A673 (cell line): ENCODE measurements at places on chromosomes 1 and 21. TPM values are rescaled to one million over a fixed set of nuclear protein-coding genes. Genes with fewer than 3 reads are reported as not detected.
A peak's percentile ranks its signal among the peaks of the same experiment; 100 is the strongest.

DNA sequence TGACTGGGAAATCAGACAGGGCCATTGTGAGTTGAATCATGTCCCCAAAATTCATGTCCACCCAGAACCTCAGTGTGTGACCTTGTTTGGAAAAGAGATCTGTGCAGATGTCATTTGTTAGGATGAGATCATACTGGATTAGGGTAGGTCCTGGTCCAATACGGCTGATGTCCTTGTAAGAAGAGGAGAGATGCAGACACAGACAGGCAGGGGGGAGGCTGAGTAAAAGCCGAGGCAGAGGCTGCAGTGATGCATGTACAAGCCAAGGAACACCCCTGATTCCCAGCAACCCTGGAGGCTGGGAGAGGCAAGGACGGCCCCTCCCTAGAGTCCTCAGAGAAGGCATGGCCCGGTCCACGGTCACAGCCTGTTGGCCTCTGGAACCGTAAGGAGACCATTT lies 15.9 kb upstream of the NPPB start:
- DNase-seq, result no peak

DNA sequence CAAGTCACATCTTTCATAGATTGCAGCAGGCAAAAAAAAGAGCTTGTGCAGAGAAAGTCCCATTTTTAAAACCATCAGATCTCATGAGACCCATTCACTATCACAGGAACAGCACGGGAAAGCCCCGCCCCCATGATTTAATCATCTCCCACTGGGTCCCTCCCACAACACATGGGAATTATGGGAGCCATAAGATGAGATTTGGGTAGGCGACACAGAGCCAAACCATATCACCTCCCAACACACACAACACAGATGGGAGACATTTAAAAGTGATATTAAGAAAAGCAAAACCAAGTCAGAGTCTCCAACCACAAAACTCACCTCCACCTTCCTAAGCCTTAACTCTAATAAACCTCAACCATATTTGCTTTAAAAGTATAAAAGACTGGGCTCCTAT lies 61.5 kb upstream of the TIAM1 start:
- no peak for DNase-seq

- no peak for DNase-seq
Measured at GRCh38 chr1:112638110-112638428, 18.4 kb downstream of the CAPZA1 start.

DNA sequence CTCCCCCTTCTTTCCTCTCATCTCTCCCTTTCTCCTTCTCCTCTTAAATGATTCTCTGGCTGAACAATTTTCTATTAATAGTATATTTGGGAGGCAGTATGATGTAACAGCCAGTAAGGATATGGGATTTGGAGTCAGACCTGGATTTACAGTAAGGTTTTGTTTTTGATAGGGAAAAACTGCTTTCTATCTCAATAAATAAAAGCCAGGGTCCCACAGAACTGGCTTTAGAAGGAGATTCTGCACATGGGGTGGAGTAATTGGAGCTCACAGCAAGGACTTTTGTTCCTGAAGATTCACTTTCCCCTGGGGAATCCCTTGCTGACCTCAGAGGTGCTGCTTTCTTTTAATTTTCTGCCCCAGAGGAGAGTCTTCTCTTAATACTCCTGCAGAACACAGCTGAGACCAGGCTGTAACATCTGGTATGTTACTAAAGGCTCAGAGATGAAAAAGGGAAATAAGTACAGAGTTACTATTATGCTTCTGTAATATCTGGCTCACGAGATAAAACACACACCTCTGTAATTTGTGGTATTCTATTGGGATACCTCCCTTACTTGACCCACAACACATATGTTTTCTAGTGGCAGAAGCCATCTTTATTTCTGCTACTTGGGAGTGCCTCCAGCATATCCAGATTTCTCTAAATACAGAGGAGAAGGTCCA lies 13.4 kb downstream of the EPB41 start:
- DNase-seq, result peak; percentile 67

- DNase-seq, result no peak
Measured at GRCh38 chr1:90550626-90551406, 166.3 kb downstream of the BARHL2 start.

GRCh38 chr1:66618390-66618789 lies 84.4 kb downstream of the SGIP1 start:
- no peak for DNase-seq

GRCh38 chr1:230867903-230868735 lies at the start of gene C1orf198:
C1orf198 (minus strand) TSS chr1:230868521; CDS start chr1:230868512, 9 bp downstream.
- peak; percentile 64 for DNase-seq

DNA sequence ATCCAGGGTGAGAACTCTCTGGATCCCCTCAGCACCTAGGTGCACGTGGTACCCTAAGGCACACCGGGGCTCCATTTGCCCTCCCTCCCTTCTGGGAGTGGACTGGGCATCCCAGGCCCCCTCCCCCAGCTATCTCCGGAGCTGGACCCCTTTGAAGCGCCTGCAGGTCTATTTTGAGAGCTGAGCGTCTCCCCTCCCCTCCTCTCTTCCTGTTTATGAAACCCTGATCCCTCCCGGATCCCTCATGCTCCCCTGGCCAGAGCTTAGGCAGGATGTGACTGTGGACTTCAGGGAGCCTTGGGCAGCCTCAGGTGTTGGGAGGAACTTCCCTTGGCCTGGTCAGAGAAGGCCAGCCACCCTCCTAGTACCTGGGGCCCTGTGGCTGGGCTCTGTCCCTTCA lies 10.2 kb downstream of the RPS6KA1 start:
- no peak for DNase-seq

DNA sequence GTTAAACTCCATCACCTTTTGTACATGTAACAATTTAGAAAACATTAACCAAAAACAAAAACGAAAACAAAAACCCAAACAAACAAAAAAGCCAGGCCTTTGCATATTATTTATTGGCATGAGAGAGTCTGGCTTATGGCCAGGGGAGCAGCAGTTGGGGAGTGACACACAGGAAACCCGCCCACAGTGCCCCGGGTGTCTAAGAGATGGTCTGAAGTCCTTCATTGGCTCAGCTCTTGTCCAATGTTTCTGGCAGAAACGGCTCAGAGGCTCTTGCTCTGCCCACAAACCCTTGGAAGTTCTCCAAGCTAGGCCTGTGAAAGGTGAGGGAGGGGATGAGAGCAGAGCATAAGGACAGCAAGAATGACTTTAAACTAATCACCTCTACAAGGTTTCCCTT lies 131.5 kb downstream of the CNIH3 start:
- peak; percentile 76 for DNase-seq

Gene PLCH2
- total RNA-seq, result 0.13 TPM in 1 of 2 replicates, not detected in the other

- DNase-seq, result no peak
Measured at GRCh38 chr1:58200437-58200836, 346.1 kb downstream of the OMA1 start.

Gene TRIM58
- total RNA-seq, result not detected in 2 replicates

DNA sequence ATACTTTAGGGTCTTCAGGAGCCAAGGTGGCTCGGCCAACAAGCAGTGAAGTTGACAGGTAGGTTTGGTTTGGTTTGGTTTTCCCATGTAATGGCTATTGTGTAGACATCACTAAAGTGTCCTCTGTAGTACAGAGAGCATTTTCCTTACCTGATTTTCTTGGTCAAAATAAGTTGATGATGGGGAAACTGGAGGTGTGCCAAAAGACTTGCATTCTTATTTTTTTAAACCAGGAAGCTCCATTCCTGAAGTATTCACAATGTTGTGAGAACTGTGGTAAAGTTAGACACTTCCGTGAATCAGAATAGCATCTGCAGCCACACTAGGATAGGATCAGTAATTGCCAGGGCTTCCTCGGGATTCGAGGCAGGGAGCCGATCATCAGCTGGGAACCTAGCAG lies 2.9 kb downstream of the ZBTB37 start:
- DNase-seq, result no peak

- DNase-seq, result peak; percentile 36
Measured at GRCh38 chr1:68745011-68745410, 248.1 kb upstream of the DEPDC1 start.

- no peak for DNase-seq
Measured at GRCh38 chr1:223330466-223330865, 33.5 kb downstream of the SUSD4 start.

DNA sequence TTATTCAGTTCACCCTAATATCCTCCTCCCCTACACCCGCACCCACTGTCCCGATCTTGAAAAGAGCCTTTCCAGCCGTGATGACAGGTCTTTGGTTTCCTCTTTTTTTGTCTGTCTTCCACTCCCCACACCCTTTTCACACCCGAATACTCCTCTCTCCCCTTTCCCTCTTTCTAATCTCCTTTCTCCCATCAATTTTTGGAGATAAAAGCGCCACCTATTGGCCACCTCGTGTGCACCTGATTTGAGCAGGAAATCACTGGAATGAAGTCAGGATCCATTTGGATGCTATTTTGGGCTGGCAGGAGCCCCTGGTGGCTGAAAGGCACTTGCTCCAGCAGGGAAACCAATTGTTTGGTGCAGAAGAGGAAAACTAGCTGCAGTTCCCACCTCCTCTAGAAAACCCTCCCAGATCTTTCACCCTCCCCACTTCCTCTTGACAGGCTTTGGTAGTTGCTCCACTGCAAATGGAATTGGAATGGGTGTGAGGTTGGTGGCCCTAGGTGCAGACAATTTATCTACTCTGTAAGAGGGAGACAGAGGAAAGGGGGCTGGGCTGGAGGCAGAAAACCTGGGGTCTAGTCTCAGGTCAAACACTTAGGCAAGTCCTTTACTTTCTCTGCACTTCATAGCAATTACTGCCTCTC lies 8.4 kb downstream of the FOXE3 start:
- DNase-seq, result peak; percentile 81

- DNase-seq, result no peak
Measured at GRCh38 chr1:70947835-70948234, 99.8 kb downstream of the PTGER3 start.

Gene PYCR2
- 49.5 and 52.5 TPM in 2 replicates for total RNA-seq

DNA sequence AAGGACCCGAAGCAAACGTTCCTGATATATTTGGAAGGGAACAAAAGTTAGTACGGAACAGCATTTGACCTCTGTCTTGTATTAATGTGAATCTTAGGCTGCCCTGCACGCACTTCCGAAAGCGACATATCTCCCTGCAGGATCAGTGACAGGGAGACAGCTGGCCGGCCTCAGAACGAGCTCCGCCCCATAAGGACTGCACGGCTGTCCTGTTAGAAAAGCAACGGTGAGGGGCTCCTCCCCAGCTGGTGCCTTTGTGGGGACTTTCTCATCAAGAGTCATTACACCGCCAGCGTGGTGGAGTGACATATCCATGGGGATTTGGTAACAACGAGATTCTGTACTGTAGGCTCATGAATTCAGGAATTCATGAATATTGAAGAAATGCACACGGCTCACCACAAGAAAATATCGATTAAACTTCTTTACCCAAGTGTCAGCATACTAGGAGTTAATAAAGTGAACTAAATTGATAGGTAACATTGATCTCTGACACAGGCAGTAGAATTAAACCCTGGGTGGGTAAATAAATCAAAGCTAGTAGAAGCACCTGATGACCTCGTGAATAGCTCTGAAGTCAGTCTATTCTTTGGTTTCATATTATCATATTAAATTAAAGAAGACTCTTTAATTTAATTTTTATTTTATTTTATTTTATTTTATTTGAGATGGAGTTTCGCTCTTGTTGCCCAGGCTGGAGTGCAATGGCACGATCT lies 8.1 kb upstream of the GREM2 start:
- DNase-seq, result no peak

GRCh38 chr1:56780128-56780750 lies 39.0 kb downstream of the FYB2 start:
- DNase-seq, result no peak

GRCh38 chr1:27357281-27358037 lies 9.3 kb downstream of the MAP3K6 start:
- DNase-seq, result peak; percentile 73

- DNase-seq, result peak; percentile 83
Measured at GRCh38 chr1:183609313-183609712, 19.1 kb upstream of the NCF2 start.

GRCh38 chr1:224203243-224204016 lies 20.4 kb downstream of the DEGS1 start:
- DNase-seq, result peak; percentile 32

DNA sequence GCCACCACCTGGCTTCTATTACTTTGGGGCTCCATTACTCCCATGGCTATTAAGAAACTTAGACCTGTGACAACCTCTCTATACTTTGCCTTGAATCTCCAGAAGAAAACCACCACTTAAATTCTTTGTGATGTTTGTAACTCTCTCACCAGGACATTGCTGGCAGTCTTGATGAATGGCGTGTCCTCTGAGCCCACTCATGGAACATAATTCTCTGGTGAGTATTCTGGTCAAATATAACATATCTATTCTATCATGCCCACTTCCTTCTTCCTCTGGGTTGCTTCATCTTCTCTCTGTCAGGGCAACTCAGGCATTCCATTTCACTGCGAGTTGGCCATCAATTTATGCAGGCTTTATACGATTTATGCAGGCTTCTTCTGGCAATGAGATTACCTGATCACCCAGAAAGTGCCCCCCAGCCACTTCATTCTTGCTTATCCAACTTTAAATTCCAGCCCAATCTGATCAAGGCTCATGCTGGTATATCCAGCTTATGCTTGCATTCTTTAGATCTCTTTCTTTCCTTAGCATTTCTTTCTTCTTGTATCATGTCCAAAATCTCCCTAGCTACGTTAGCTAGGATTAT lies 112.0 kb upstream of the CHRM3 start:
- no peak for DNase-seq

Gene PEAR1
- 0.35 and 0.52 TPM in 2 replicates for total RNA-seq

Gene MFAP2
- total RNA-seq, result 27.2 and 44.7 TPM in 2 replicates

DNA sequence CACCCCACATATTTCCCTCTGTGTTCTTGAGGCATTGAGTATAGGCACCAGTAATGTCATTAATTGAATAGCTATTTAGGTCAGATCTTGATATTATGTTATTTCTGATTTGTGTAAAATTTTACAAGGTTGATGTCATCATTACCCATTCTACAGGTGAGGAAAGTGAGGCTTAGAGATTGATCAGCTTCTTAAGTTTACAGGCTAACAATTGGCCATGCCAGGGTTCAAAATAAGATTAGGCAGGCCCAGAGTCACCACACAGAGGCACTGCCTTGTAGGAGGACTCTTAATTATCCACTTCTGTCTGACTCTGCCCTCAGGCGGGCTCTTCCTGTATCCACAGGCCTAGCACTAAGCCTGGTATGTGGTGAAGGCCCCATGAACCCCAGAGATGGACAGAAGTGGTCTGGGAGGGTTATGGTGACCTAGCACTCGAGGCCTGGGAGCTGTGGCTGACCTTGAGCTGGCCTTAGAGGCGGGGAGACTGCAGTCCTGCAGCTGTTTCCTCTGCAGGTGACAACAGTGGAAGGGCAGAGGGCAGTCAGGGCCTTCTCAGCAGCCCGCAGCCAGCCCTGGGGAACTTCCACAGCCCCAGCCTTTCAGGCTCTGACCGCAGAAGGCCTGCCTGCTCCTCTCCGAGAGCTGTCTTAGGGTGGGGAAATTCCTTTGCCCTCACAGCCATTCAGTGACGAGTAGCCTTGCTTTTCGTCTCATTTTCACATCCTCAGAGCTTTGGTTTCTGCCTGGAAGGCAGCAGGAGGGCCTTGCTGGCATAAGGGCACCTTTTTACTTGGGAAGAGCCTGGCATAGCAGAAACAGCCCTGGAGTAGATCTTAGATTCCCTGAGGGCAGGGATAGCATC lies 12.2 kb downstream of the ZDHHC18 start:
- no peak for DNase-seq

Gene SV2A
- total RNA-seq, result 33.1 and 35.4 TPM in 2 replicates

GRCh38 chr1:164699815-164700491 lies 141.0 kb downstream of the PBX1 start:
- DNase-seq, result peak; percentile 23
